EH (cell line): ENCODE measurements at places on chromosomes 2 and 18.

GRCh38 chr2:102048465-102048864, 56.7 kb downstream of the IL1R2 start:
- DNase-seq: peak; percentile 81

- no peak for DNase-seq
Observed at GRCh38 chr18:3901811-3902210, 451.8 kb downstream of the TGIF1 start.

GRCh38 chr2:190320696-190321095, 1.1 kb upstream of the HIBCH start:
- DNase-seq: no peak

DNA sequence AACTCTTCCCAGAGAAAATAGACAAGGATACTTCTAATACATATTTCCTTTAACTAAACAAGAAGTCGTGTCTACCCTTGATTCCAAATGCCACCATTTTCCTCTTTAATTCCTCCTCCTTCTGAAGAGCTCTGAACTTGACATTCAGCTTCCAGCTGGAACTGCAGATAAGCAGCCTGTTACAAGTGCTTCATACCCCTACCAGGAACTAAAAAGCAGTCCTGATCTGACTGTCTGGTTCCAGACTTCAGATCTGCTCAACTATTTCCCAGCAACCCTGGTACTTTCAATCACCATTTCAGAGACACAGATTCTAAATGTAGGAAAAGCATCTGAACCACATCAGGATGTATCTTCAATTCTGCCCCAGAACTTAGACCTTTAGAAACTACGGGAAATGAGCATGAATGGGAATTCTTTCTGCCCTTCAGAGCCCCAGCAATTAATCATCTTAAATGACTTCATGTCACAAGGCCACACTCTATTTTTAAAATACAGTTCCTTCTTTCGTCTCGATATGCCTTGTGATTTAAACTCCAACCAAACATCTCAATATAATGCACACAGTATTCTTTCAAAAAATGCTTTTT, 159.5 kb downstream of the L3MBTL4 start:
- DNase-seq: no peak
